Iris pigment epithelial cell (primary cell): ENCODE measurements at places on chromosomes 6 and 20.
A peak's percentile ranks its signal among the peaks of the same experiment; 100 is the strongest.

DNA sequence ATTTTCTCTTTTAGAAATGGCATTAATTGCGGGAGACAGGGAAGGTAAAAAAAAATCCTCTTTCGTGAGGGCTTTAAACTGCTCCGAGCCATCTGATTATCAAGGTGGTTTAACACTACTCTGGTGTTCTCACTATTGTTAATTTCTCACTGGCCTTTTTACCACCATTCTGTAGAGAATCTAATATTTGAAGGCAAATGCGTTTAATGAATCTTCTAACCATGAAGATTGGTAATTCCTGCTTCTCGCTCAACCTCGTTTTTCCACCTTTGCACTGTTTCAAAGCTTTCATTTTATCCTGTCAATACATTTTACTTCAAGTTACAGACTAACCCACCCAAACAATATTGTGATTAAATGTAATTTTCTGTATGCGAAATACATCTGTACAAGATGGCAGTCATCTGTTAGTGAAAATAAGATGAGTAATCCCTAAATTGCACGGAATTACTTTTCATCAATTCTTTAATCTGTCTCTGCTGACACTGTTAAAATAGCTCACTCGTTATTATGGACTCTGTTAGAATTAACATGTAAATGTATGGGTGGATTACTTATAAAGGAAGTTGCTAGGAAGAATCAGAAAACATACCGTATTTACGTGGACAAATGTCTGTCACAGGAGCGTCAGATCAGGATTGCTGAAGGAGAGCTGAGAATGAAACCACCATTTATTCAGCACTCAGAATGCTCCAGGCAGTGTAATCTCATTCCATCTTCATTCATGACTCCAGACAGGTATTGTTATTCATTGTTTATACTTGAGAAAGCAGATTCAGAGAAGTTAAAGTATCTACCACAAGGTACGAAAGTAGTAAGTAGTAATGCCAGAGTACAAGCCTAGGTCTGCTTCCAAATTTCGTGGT, 1.1 kb upstream of the LCA5 start:
- peak; percentile 44 for DNase-seq

GRCh38 chr6:149079911-149080491, 237.5 kb upstream of the TAB2 start:
- peak; percentile 53 for DNase-seq

DNA sequence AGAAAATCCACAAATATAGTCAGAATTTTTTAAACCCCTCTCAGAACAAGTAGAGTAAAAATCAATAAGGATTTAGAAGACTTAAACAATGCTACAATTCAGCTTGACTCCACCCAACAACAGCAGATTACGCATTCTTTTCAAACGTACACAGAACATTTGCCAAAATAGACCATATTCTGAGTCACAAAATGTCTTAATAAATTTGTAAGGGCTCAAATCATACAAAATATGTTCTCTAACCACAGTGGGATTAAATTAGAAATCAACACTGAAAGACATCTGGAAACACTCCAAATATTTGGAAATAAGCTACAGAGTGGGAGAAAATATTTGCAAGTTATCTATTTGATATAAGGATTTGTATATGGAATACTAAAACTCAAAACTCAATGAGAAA, 164.2 kb upstream of the AKAP12 start:
- peak; percentile 95 for DNase-seq

DNA sequence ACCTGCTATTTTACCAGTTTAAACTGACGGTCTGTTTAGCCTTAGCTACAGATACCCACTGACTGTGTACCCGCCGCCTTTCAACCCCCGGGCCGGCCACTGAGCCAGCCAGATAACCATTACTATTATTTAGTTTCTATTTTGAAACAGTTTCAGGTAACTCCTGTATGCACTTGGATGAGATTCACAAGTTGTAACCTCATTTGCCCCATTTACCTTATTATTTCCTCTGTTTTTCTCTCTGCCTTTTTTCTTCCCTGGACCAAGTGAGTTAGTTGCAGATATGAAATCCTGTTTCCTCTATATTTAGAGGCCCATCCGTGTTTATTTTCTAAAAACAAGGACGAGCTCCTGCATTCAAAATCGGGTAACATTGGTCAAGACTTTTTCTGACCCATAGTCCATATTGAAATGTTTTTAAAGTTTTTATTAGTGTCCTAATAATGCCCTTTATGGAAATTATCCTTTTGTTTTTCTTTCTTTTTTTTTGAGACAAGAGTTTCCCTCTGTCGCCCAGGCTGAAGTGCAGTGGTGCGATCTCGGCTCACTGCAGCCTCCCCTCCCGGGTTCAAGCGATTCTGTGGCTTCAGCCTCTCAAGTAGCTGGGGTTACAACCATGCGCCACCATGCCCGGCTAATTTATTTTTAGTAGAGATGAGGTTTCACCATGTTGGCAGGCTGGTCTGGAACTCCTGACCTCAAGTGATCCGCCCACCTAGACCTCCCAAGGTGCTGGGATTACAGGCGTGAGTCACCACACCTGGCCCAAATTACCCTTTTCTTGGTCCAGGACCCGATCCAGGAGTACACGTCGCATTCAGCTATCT, 767 bp downstream of the AP5S1 start:
- DNase-seq, result no peak

DNA sequence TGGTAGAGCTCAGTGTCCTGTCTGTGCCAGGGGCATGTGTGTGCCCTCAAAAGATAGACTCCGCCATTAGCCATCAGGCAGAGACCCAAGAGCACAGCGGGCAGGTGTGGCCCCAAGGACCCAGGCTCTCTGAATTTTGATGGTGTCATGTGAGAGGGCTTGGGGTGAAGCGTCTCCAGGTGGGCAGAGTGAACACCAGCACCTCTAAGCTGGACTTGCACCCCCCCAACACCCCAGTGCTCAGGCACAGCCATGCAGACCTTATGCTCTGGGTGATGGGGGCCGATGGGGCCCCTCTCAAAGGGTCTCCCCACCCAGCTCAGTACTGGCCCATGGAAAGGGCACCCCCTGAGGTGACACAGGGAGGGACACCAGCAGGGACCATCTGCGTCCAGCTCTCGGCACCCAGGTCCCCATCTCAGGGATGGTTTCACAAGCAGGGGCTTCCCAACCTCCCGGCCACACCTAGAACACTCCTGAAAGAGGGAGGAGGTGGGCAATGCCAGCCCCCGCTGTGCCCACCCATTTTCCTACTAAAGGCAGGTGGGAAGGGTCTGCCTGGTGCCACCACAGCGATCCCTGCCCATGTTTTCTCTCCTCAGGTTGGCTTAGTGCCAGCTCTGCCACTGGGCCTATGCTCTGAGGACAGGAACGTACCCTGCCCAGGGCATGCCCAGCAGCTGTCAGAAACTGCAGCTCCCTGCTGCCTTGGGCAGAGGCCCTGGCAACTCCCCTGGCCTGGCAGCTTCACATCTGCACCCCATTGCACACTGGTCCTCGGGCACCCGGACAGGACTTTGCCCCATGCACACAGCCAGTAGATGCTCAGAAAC, 3.5 kb downstream of the CST7 start:
- DNase-seq, result no peak

DNA sequence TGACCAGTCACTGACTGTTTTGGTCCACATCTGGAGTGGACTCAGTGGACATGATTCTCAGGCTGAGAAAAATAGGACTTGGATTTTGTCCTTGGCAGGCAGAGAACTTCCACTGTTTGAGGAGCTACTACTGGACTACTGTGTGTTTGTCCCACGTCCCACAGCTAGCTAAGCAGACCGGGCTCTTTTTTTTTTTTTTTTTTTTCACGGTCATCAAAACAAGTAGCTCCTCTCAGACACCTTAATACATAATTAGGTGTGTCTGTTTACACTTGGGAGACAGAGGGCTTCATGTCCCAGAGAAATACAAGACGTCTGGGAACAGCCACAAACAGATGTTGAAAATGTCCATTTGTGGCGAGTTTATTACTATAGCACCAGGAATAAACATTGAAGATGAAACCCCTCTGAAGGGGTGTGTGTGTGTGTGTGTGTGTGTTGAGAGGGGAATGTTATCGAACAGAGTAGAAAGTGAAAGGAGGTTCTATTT, 155.0 kb upstream of the SUPT3H start:
- peak; percentile 49 for DNase-seq

- no peak for DNase-seq
Measured at GRCh38 chr20:9789131-9789530, 49.7 kb downstream of the PAK5 start.

GRCh38 chr6:108904741-108905140, 56.5 kb downstream of the ARMC2 start:
- no peak for DNase-seq

DNA sequence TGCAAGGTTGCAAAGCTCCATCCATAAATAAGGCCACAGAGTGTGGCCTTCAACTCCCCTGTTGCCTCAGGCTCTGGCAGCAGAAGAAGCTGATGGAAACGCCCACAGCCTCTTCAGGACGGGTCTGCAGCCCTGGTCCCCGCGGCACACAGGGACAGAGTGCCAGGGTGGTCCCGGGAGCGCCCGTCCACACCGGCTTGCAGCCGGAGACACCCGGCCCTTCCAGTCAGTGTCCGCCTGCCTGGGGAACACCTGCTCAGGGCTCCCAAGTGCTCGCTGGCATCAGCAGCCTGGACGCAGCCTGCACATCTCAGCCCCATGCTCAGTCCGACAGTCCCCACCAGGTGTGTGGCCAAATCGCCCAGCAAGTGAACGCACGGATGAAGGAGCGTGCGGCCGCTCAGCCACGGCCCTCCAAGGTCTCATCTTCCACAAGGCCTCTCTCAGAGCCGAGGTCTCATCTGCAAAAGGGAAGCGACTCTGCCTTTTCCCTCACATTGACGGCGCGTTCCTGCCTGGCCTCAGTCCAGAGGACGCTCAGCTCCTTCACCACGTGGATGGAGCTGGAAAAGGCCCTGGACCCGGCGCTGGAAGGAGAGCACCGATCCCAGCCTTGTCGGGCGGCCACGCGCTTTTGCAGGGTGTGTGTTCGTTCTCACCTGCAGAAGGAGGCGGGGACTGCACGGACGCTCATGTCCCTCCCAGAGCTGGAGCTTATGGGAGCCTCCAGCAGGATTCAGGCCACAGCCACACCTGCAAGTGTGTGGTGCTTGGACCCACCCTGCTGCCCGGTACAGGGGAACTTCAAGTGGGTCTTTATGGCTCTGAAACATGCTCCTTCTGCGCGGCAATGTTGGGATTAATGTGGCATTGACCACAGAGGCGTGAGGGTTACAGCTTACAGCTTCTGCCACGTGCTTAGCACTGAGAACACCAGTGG, 180.4 kb downstream of the DLL1 start:
- no peak for DNase-seq

GRCh38 chr6:148351309-148351708, 8.7 kb downstream of the SASH1 start:
- DNase-seq, result no peak

DNA sequence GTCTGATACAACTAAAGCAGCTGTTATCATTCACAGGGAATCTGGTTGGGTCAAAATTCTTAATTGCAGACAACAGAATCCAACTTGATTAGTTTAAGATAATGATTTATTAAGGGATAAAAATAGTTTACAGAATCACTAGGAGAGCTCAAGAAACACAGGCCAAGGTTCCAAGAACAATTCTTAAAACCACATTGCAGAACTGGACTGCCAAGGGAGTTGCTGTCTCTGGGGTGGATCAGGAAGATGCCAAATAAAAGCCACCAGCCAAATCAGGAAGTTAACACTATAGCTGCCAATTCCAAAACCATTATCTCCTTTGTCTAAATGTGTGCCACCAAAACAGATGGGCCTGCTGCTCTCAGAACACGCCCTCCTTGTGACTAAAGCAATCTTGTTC, 53.7 kb downstream of the NUDT3 start:
- DNase-seq, result no peak

DNA sequence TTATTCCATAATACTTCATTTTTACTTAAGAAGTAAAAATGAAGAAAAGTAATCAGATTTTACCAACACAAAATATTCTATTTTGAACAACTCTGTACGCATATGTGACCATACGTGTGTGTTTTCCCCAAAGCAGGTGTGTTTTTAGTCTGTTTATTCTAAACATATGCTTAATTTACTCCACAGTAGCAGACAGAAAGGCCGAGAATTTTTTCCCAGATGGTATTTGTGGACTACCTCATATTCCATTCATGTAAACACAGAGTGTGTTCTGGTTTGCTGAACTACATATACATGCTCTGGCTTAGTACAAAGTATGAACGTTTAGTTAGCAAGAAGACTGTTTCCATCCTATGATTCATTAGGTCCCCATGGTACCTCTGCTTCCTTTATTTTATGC, 233.3 kb upstream of the RUNX2 start:
- DNase-seq, result no peak

DNA sequence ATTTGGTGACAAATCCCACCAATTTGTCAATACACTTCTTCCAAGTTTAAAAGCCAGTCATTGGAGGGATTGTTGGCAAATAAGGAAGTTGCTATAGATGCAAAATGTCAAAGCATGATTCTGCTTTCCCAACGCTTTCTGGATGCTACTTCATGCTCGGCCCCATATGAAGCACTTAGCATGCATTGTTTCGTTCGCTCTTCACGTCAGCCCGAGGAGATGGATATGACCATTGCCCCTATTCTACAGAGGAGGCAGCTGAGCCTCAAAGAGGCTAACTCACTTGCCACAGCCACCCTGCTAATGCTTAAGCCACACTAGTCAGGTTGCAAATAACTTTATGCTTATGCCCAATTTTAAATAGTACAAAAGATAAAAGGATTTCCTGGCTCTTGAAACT, 2.8 kb upstream of the NXT1 start:
- DNase-seq, result no peak

- DNase-seq, result no peak
Measured at GRCh38 chr20:43460172-43460829, 2.6 kb downstream of the SRSF6 start.

GRCh38 chr6:2866171-2866846, 24.6 kb upstream of the SERPINB1 start:
- no peak for DNase-seq

- peak; percentile 76 for DNase-seq
Measured at GRCh38 chr6:149129371-149130077, 188.0 kb upstream of the TAB2 start.

DNA sequence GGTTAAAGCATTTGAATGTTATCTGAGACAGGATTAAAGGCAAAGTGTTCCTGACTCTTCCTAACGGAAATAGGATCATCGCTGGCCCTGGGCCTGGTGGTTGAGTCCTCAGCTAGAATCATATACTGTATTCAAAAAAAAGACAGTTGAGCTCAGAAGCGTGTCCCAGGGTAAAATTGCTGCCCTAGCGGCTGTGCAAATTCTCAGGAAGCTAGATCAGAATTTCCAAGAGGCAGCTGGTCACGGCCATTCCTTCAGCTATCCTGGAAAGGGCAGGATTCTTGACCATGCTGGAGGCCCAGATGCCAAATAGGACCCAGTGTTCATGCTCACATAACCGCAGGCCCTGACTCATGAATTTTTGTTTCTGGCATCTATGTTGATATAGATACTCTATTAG, 67.4 kb downstream of the STMND1 start:
- DNase-seq, result peak; percentile 45

GRCh38 chr6:53062169-53062539, 3.0 kb upstream of the FBXO9 start:
- no peak for DNase-seq

DNA sequence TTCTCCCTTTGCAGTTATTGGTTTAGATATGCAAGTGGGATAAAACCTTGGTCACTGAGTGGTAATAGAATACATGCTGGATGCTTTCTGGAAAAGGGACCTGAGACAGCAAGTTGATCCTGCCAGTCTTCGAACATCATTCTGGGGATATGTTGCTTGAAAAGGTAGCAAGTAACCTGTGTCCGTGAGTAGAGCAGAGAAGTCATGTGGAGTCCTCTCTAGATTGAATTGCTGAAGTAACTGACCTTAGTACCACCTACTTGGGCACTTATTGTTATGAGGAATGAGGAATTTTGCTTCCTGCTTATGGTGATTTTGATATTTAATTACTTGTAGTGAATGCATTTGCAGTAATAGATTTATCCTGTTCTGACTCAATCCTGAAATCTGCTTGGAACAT, 367.3 kb upstream of the IMPG1 start:
- DNase-seq, result no peak

GRCh38 chr6:18601516-18602020, 214.4 kb downstream of the RNF144B start:
- DNase-seq, result no peak
